ENCODE measurements at places on chromosomes 4 and X.

- DNase-seq: no peak
These were observed 150.2 kb downstream of the RRAGB start for GRCh38 chrX:55867708-55868107.

DNA sequence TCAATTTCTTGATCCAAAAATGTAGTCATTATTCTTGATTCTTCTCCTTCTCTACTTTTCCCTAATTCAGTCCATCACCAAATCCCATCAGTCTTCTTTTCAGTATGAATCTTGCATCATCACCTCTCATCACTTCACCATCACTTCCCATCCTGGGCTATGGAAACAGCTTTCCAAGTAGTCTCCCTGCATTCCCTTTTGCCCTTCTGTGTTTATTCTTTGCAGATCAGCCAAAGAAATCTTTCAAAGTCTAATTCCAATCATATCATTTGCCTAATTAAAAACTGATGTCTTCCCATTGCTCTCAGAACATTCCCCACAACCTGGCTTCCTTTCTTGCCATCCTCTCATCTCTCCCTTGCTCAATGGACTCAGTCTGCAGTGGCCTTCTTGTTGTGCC is 201.7 kb upstream of the ADAMTS3 start:
- no peak for DNase-seq

DNA sequence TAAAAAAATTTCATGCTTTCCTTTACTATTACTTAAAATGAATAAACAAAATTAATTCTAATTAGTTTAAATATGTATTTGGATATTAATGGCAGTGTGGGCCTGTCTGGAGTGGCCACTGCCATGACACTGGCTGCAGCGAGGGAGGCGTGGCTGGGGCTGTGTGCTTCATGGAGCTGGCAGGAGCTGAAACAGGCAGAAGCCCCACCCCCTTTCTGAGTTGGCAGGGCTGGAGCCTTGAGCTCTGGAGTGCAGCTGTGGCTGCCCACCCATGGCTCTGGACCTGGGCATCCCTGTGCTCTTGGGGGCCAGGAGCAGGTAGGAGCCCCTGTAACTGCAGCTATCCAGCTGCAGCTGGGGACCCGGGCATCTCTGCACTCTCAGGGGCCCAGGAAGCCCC is 8.2 kb upstream of the HSD17B11 start:
- no peak for DNase-seq

GRCh38 chr4:169048868-169049414 is 38.9 kb upstream of the CBR4 start:
- DNase-seq: no peak

- no peak for DNase-seq
These were observed 1.7 kb downstream of the NSD2 start for GRCh38 chr4:1872870-1873269.

- no peak for DNase-seq
These were observed 17.8 kb upstream of the ZNF827 start for GRCh38 chr4:145956288-145956890.

DNA sequence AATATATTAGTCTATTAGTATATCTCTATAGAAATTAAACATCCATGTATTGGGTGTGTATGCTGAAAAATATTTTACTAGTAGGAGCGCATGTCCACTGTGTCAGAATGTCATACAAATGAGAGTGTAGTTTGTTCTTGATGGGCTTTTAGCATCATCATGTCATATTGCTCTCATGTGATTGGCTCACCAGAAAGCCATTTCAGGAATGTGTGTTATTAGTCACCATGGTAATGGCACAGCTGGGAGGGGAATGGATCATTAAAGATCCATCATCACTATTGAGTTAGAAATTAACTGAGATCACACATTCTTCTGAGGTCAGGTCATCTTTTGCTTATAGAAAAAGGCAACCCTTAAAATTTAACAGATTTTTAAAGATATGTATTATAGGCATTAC is 77.3 kb downstream of the PHEX start:
- DNase-seq: no peak

DNA sequence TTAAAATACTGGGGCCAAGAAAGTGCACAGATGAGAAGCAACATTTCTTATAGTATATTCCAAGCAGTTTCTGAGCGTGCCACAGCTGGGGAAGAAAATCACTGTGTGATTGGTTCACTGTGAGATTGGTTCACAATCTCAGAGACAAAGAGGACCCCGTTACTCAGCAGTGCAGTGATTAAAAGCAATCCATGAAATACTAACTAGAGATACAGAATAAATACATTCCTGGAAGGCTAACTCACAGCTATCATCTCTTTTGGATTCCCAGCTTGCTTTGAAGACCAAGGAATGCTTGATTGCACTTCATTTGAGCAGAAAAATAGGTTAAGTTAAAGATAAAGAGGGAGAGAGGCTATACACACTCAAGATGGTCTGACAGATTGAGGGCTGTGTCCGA is 132.1 kb upstream of the RAPGEF2 start:
- no peak for DNase-seq

DNA sequence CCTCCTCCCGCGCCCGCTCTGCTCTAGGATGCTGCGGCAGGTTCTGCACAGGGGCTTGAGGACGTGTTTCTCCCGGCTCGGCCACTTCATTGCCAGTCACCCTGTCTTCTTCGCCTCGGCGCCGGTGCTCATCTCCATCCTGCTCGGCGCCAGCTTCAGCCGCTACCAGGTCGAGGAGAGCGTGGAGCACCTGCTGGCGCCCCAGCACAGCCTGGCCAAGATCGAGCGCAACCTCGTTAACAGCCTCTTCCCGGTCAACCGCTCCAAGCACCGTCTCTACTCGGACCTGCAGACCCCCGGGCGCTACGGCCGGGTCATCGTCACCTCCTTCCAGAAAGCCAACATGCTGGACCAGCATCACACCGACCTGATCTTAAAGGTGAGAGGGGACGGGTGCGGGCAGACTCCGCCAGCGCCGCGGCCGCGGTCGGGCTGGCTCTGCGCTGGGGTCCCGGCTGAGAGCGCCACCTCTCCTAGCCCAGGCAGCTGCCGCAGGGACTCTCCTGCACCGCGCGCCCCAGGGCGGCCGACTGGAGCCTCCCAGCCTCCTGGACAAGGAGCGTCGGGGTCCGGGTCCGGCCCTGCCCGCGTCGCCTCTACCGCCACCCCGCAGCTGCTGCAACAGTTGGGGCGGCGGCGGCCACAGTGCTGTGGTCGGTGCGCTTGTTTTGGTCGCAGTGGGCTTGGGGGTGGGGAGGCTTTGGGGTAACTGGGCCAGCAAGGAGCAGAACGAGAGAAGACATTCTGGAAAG is at the start of gene PTCHD1:
PTCHD1 (plus strand) TSS at position 2 of the 752 bp plus-strand sequence; CDS start at position 29, 27 bp downstream.
- no peak for DNase-seq

GRCh38 chrX:120000490-120001246 is 57.1 kb upstream of the NKAP start:
- no peak for DNase-seq

GRCh38 chr4:53004497-53005148 is 142.5 kb downstream of the RASL11B start:
- no peak for DNase-seq

GRCh38 chr4:138051157-138051556 is 191.0 kb downstream of the SLC7A11 start:
- no peak for DNase-seq

DNA sequence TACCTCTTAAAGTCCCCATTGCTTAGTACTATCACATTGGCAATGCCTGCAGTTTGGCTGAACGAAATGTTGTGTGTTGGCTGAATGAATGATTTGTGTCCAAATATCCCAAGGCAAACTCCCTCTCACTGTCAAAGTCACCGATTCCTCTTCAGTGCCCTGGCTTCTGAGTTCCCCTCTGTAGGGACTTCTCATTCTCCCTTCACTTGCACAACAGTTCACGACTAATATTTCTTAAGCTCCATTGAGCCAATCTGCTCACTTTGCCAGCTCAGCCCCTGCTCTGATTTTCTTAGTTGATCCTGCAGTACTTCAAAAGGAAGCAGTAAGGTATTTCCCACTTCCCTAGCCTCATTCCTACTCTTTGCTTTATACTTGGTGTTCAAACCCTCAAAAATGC is 21.9 kb upstream of the PACRGL start:
- DNase-seq: no peak

GRCh38 chr4:160567634-160568033 is 1464.8 kb downstream of the RAPGEF2 start:
- DNase-seq: no peak

DNA sequence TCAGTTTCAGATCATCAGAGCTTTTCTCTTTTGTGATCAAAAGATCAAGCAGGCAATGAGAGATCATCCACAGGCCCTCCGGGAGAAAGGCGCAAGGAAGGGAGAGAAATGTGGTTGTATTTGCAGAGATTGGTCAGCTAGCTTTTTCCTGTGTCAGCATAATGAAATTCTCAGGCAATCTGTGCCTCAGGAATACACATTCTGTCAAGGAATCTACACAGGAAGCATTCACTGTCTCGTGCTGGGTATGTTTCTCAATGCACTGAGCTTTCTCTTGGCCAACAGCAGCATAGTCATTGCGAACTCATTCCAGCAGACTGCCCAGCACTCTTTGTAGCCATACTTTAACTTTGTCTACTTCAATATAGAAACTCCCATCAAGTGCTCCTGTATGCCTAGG is 413.7 kb downstream of the PPP3CA start:
- no peak for DNase-seq

- no peak for DNase-seq
These were observed 285.6 kb downstream of the SHOX start for GRCh38 chrX:916230-916599.

- no peak for DNase-seq
These were observed 76.6 kb downstream of the TBC1D9 start for GRCh38 chr4:140679576-140679975.

GRCh38 chr4:121070696-121071639 is 1.4 kb downstream of the NDNF start:
- no peak for DNase-seq

- no peak for DNase-seq
These were observed 61.2 kb downstream of the TRIM2 start for GRCh38 chr4:153265306-153266047.

DNA sequence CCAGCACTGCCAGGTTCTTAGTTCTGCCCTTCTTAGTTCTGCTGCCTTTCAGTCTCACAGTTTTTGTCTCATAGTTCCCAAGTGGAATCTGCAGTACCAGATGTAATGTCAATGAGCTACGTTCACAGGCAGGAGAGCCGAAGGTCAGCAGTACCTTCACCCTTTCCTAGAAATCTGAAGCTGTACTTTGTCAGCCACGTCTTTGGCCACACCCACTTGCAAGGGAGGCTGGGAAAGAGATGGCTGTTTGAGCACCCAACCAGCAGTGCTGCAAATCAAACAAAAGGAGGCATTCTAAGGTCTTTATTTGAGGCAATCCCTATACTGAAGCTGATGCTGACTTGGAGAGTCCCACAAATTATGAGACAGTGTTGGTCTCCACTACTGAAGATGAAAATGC is 199.1 kb upstream of the NPY2R start:
- DNase-seq: no peak

DNA sequence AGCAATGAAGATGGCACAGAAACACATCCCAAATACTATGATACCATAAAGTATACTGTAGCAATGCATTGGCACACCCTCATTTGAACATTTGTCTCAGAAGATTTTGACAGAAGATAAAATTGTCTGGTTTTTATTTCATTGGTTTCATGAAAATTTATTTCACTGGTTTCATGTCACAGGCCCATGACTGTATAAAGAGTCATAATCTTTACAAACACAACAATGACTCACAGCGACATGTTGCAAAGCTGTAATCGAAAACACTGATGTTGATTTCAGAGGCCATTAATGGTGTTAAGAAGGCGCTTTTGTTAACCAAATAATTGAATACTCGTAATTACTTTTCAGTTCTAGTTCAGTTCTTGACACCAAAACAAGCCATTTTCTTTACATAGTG is 8.1 kb upstream of the DTHD1 start:
- no peak for DNase-seq

DNA sequence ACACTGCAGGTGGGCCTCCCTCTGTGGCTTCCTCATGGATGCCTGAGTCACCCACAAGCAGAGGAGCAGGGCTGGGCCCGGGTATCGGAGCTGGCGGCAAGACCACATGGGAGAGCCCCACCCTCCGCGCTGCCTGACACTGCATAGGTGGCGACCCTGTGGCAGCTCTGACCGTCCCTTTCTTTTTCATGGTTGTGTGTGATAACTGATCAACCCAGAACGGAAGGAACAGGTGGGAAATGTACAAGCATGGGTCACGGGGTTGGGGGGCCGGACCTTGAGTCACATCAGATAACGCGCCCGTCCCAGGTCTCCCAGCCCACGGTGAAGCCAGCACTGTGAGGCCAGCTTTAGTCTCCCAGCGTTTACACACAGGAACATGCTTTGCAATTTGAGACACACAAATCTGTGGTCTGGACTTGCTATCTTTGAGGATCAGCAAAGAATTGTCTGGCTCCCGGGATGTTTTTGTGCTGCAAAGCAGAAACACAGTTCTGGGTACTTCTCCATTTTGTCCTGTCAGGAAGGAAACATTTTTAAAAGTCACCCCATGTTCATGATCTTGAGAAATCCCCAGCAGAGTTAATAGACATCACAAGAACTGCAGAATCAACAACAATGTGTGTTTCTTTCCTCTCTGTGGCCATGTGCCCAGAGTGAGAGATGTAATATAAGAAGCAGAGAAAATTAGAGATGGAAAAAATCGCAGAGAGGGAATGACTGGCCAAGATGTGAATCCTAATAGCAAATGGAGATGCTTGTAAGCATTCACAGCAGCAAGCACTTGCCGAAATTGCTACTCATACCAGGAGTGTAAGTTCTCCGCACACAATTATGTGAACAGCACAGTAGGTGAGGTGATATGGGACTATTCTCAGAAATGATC is 70.1 kb upstream of the CBR4 start:
- no peak for DNase-seq

Measured in NCI-H1436 treated with DMSO at 0.1 percent for 48 hours (cell line).